Activated T-helper 9 cell treated with anti-CD3 and anti-CD28 coated beads, Interleukin-2, amount 50 U/mL, for 16 hours (primary cell): ENCODE measurements at places on chromosomes 3 and 15.

GRCh38 chr3:159513444-159513843 lies 475.2 kb upstream of the IL12A start:
- no peak for DNase-seq

DNA sequence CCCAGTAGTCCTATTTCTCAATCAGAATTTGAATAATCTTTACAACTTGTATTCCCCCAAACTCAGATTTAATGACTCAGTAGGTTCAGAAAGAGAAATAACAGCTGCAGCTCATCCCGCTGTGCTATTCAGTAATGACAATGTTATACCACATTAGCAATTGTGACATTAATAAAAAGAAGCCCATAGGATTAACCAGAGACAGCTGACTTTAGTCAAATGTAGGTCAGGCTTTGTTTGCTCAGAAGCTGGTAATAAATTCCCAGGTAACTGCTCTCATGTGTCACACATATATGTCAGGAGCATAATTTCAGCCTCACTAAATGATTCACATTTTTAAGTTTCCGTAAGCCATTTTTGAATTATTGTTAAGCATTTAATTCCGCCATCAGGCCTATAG lies 222.0 kb upstream of the UBE2E2 start:
- no peak for DNase-seq

GRCh38 chr15:52464478-52464877 lies 64.2 kb downstream of the MYO5A start:
- DNase-seq = no peak

- DNase-seq = no peak
Observed at GRCh38 chr3:66463054-66463631, 37.7 kb downstream of the LRIG1 start.

GRCh38 chr15:72319360-72319984 lies 485 bp downstream of the CELF6 start:
- DNase-seq = no peak

DNA sequence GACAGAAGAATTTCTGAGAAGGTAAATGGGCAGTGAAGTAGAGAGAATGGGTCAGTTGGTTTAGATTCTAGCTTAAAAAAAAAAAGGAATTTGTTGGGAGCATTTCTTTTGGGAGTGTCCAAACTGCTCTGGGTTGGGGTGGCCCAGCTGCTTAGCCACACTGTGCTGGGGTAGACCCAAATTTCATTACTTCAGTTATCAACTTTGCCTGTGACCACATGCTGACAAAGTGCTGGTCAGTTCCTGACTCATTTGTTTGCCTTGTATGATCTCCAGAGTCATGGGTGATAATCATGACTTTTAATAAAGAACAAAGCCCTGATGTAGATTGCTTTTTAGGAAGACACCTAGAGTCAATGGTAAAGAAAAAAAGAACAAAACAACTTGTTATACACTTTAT lies 121.5 kb upstream of the FGF7 start:
- no peak for DNase-seq

GRCh38 chr15:93413745-93414144 lies 324.7 kb upstream of the RGMA start:
- DNase-seq = no peak

DNA sequence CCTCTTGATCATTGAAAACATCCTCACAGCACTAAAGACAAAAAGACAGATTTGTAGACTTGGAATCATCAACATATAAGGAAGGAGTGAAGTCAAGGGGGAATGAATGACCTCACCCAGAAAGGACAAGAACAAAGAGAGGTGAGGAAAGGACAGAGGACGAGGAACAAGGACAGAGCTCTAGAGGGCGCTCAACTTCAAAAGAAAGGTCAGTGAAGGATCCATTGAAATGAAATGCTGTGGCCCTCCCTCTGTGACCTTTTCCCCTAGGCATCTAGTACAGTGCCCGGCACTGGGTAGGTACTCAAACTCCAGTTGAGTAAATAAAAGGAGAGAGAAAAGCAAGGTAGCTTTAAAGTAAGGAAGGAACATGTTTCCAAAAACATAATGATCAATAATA lies 2.6 kb downstream of the ATP8B4 start:
- no peak for DNase-seq

- no peak for DNase-seq
Observed at GRCh38 chr3:194058189-194058571, 77.8 kb upstream of the HES1 start.

GRCh38 chr3:186815435-186815834 lies 9.2 kb upstream of the RFC4 start:
- DNase-seq = no peak

DNA sequence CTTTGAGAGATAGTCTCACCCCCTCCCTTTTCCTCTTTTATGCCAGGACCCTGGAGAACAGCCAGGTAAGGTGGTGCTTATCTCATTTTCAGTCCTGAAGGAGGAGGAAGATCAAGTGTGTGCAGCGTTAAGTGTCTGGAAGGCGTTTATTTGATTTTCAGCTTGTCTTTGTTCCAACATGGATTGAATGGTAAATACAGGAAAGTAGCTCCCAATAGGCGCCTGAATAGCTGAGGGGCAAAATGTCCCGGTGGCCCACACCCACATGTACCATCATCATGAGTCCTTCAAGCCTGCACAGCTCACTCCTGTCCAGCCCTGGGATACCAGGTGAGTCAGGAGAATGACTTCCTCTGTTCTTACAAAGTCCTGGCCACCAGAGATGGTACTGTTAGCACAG lies 73.5 kb downstream of the CEMIP start:
- DNase-seq = no peak

GRCh38 chr3:83454353-83454752 lies 1504.4 kb upstream of the CADM2 start:
- DNase-seq = no peak

DNA sequence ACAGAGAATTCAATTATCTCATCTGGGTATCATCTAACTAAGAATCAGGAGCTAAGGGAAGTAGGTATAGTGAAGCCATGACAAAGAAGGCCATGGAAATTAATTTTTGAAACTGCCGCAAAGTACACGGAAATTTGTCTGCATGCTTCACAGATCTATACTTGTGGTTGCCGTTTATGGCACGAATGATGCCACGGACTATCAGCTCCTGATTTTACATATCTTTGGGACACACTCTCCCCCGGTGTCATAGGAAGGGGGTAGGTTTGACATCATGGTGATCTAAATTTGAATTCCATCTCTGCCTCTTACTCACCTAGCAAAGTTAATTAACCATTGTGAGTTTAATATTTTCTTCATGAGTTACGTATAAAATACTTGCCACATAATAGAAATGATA lies 14.0 kb downstream of the ARPP21 start:
- no peak for DNase-seq

DNA sequence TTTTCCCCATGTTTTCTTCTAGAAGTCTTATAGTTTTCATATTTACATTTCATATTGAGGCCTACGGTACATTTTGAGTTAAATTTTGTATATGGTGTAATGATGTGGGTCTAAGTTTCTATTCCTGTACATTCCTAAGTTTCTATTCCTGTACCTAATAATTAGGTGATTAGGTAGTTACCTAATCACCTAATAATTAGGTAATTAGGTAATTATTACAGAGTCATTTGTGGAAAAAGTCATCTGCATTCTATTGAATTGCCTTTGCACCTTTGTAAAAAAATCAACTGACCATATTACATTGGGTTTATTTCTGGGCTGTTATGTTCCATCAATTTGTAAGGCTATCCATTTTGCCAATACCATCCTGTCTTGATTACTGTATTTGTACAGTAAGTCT lies 37.1 kb downstream of the MAP4 start:
- DNase-seq = no peak

- no peak for DNase-seq
Observed at GRCh38 chr15:37041042-37041441, 59.3 kb downstream of the MEIS2 start.

DNA sequence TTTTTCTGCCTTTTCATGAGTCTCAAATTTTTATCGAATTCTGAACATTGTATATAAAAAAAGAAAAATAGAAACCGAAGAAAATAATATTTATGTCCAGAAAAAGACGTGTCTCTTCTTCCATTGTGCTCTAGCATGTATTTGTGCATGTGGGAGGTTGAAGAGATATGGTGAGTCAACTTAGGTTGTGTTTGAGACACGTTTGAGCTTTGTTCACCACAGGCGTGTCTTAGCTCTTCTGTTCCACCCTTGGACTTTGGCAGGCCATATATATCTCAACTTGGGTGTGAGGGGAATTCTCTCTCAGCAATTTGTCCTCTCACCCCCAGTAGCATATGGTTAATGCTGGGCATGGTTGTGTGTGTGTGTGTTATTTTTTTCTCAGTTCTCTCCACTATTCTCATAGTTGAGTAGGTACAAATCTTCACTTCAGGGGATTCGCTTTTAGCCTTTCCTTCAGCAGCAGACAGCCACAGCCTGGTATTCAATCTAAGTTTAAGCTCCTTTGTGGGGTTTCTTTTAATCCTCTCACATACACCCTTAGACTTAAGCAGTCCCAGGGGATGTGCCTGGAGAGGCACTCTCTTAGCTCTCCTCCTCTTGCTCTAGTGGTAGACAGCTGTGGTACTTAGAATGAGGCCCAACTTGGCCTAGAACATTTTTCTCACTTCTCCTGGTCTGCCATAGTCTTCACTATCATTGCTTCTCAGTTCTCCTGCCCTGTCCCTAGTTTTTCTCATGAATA lies 286.5 kb upstream of the RBMS3 start:
- DNase-seq = no peak

GRCh38 chr3:129199366-129199765 lies 15.7 kb upstream of the CNBP start:
- no peak for DNase-seq

DNA sequence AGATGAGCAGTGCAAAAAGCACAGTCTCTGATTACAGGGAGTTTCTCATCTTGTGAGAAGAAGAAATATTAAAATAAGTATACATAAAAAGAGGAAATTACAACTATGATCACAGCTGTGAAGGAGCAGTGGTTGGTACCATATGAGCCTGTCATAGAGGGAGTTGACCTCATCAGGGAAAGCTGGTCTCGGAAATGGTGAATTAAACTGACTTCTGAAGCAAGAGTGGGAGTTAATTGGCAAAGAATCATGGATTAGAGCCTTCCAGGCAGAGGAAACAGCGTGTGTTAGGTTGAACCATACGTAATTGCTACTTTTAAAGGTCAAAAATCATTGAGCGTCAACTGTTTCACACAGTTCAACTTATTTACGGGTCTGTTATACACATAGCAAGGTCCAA lies 539.1 kb downstream of the EDEM1 start:
- DNase-seq = no peak

DNA sequence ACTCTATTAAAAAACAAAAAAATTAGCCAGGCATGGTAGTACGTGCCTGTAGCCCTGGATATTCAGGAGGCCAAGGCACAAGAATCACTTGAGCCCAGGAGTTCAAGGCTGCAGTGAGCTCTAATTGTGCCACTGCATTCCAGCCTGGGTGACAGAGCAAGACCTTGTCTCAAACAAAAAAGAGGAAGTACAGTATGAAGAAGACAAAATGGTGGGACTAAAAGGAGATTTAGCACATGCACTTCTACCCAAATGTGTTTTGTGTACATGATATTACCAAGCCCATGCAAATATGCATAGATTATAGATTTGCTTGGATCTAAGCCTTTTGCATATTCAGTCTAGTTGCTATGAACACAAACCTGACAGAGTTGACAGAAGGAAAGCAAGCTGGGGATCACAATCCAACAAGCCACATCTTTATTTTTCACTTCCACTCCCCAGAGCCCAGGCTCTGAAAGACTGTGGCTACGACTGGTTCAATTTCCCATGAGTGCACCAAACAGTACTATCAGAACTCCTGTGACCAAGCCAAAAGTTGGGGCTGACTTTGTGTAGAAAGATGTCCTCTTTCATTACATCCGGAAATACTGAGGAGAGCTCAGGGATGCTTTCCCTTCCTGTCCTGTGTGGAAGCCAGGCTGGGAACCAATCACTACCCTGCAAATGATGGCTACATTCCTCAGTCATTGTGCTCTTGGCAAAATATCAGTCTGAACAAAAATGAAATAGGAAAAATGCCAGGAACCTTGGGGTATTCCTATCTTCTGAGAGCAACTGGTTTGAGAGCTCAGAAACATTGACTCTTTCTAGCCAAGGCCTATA lies 49.4 kb downstream of the TGM4 start:
- DNase-seq = no peak

DNA sequence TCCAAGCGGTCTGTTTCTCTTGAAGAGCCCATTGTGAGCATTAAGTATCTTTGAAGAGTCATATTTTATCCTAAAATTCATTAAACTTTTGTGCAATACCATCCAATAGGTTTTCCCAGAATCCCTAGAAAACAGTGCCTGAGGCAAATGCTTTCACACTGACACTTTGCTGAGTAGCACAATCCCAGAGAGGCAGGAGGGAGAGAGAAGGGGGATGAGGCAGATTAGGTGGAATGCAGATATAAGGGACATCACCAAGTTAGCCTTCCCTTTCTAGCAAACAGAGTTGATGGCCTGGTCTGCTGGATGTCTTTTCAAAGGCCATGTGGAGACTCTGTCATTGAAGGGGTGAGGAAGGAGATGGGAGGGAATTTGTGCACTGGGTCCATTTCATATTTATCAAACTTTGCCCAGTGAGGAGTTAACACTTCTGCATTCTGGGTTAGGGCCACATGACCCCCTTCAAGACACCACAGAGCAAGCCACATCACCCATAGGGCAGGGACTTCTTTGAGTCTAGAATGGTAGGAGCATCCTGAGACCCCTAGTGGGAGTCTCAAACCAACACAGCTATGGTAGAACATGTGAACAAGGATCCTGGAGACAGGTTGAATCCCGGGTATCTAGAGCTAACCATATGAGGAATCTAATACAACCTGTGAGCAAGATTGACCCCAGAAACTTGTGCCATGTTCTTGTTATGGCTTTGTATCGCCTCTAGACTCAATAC lies 32.0 kb upstream of the SEMA6D start:
- no peak for DNase-seq

DNA sequence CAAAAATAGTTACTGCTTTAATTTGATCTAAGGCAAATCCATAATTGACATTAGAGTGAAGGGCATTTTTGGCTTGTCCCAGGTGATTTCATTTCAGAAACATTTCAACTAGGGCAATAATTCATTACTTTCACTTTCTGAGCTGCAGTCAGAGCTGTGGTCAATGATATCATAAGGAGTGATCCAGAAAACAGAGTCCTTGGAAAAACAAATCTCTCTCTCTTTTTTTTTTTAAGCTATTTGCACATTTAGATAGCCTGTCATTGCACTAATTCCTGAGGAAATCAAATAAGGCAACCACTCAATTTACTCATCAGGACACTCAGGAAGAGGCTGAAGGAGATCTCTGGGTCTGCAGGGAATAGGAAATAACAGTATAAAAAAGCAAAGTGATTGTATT lies 269.5 kb upstream of the LRRC3B start:
- DNase-seq = no peak

DNA sequence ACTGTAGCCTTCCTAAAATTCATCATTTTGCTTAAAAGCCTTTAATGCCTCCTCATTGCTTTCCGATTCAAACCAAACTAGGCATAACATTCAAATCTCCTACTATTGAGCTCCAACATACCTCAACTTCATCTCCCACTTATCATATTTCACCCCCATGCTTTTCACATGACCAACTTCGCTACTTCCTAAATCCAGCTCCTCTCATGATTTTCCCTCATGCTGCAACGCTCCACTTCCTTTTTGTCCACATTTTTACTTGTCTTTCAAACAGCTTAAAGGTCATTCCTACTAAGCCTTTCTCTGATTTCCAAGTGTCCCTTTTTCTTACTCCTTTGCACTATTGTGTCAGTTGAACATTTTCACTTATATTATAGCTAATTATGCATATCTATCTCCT lies 20.3 kb upstream of the ANXA2 start:
- DNase-seq = no peak

- no peak for DNase-seq
Observed at GRCh38 chr3:12351145-12351544, 62.3 kb downstream of the PPARG start.

GRCh38 chr15:90082140-90082715 lies 20.0 kb downstream of the IDH2 start:
- DNase-seq = no peak
